CD4-positive, alpha-beta T cell treated with Interleukin-15 for 4 hours (primary cell): ENCODE measurements at places on chromosomes 4 and X.
A peak's percentile ranks its signal among the peaks of the same experiment; 100 is the strongest.

GRCh38 chrX:101287402-101287801, 3.7 kb downstream of the TAF7L start:
- peak; percentile 27 for DNase-seq

DNA sequence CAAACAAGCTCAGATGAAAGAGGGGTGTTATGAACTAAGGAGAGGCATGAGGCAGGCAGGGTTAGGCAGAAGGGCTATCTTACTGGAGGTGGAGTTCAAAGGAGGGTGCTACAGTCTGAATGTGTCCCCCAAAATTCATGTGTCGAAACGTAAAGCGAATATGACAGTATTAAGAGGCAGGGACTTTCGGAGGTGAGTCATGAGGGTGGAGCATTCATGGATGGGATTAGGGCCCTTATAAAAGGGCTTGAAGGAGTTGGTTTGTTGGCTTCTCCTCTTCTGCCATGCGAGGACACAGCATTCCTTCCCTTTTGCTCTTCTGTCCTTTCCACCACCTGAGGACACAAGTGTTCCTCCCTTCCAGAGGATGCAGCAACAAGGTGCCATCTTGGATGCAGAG, 22.9 kb downstream of the APLN start:
- DNase-seq = no peak

GRCh38 chrX:136679531-136679930, 31.6 kb downstream of the CD40LG start:
- DNase-seq = no peak

DNA sequence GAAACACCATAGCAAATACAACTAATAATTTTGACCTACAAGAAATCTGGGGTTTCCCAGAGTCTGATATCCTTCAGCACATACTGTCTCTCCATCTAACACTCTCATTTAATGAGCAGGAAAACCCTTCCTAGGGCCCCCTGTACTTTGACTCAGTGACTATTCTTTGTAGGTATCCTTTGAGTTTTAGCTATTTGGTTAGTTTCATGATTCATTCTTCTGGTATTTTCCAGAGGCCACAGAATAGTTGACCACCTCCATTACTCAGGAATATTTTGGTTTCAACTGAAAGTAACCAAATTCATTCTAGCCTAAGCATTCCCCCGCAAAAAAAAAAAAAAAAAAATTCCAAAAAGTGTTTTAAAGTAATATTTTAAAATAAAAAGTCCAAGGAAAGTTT, 140.0 kb downstream of the IDS start:
- DNase-seq = no peak

GRCh38 chrX:40402831-40403533, 177.8 kb upstream of the ATP6AP2 start:
- DNase-seq = no peak

DNA sequence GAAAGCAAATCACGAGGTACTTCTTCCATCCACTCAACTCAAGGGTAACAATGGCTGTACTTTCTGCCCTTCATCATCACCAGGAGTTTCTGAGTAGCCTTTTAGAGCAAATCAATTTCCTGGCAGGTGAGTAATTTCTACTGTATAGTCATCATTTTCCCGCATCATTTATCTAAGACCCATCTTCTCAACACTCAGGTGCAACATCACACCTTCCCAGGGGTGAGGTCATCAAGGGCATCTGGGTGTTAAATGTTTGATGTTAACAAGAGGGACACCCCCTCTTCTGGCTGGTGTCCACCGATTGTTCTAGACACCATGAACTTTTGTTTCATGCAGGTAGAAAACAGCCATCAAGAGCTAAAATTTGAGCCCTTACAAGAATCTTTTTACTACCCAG, 313.4 kb upstream of the MAGEB2 start:
- no peak for DNase-seq

DNA sequence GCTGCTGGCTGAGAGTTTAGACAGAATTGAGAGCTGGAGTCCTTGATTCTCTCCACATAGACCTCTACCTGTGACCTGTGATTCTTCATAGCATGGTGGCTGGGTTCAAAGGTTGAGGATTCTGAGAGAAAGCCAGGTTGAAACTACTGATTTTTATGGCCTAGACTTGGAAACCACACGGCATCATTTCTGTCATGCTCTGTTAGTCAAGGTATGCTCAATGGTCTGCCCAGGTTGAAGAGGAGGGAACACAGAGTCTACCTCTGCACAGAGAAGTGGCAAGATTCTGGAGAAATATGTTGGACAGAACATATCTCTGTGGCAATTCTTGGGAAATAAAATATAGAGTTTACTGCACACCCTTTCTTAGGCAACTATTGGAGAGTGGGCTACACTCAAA, 57.2 kb upstream of the CXorf66 start:
- no peak for DNase-seq

GRCh38 chr4:150402871-150403272, 179.1 kb upstream of the MAB21L2 start:
- DNase-seq = no peak

GRCh38 chr4:182562350-182562749, 319.1 kb downstream of the TENM3 start:
- no peak for DNase-seq

- no peak for DNase-seq
Measured at GRCh38 chr4:113945906-113946305, 33.5 kb downstream of the ARSJ start.

- DNase-seq = no peak
Measured at GRCh38 chr4:101259876-101260275, 87.5 kb downstream of the PPP3CA start.

DNA sequence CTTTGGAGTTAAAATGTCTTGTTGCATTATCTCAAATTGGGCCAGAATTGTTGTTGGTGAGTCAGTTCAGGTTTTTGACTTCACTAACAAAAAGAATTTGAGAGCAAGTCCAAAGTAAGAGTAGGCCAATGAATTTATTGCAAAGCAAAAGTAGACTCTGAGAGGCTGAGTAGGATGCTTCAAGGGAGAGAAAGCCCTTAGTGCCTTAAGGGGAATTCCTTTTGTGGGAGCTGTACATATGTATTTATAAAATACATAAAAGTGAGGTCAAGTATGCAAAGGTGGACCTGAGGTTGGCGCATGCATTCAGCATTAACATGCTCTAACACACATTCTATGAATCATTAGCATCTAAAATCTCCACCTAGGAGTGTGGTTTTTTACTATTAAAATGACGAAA, 565.4 kb downstream of the GRXCR1 start:
- no peak for DNase-seq

DNA sequence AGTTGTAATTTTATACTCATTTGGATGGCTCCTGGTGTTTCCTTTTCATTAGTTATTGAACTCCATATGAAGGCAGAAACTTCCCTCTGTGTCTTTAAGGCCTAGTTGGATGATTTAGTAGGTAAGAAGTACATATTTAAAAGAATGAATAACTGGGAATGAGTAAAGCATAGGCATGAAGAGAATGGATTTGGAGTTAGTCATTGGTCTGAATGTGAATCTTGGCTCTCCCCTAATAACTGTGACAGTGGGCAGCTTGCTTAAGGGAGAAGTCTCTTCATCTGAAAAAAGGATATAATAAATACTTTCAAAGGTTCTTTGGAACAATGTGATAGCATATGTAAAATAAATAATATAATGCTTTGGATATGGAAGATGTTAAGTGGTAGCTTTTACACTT, 13.2 kb downstream of the SNX25 start:
- no peak for DNase-seq

DNA sequence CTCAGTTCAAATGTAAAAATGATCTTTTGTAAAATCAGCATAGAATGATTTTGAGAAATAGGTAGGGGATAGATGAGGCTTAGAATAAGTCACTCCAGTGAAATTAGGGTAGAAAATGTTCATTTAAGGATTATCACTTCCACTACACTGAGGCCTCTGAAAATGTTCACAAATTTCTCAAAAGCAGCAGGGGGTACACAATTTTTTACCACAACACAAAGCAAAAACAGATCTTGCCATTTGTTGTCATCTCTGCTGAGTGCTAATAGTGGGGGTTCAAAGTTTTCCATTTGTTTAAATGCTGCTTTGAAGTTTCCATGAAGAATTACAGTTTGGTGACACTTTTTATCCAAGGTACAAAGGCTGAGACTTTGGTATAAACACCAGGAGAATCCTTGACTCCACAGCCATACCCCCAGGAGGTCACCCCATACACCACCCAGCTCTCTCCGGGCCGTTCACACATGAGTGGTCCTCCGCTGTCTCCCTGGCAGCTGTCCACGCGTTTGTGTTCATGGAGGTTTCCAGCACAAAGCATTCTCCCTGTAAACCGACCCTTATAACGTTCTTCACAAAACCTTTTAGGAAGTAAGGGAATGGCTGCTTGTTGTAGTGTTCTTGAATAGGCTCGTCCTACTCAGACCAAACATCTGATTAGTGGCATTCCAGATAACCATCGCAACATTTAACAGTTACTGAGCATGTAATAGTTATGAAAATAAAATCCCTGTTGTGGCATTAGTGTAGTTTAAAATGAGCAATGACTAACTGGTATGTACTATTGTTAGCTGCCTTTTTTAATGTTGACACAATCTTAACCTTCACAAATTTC, 71.0 kb downstream of the PRSS12 start:
- DNase-seq = no peak

- DNase-seq = no peak
Measured at GRCh38 chrX:118220509-118220908, 103.9 kb upstream of the KLHL13 start.

- DNase-seq = no peak
Measured at GRCh38 chr4:25441519-25442117, 64.6 kb downstream of the ANAPC4 start.

DNA sequence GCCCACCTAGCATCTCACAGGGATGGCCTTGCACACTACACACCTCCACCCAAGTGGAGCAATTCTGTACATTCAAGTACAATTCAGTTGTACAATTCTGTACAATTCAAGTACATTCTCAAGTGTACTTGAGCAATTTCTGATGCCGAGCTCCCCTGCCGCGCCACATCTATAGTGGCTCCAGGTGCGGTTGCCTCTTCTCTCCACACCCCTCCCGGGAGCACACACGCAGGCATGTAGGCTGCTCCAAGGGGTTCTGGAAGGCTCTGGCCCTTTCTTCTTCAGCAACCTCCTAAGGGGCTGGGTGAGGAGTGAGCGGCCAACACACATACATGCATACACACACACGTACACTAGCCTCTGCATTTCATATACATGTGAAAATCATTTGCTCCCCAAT, 18.9 kb upstream of the DUSP9 start:
- no peak for DNase-seq

DNA sequence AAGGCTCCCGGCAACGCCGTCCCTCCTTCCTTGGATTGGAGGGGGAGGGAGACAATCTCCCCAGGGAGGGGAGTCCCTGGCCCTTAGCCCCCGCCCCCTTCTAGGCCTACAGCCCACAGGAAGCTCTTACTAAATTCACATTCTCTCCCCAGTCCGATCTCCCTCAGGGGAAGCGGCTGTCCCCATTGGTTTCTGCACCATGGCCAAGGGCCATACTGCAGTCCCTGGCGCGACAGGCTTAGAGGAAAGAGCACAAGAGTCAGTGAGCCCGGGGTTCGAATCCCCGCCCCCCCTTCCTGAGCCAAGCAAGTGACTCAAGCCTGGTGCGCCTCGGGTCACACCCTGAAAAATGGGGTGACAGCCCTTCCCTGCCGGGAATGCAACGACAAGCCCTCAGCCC, 1.1 kb downstream of the ABLIM2 start:
- no peak for DNase-seq

GRCh38 chr4:40144716-40145115, 52.1 kb upstream of the RHOH start:
- DNase-seq = no peak

DNA sequence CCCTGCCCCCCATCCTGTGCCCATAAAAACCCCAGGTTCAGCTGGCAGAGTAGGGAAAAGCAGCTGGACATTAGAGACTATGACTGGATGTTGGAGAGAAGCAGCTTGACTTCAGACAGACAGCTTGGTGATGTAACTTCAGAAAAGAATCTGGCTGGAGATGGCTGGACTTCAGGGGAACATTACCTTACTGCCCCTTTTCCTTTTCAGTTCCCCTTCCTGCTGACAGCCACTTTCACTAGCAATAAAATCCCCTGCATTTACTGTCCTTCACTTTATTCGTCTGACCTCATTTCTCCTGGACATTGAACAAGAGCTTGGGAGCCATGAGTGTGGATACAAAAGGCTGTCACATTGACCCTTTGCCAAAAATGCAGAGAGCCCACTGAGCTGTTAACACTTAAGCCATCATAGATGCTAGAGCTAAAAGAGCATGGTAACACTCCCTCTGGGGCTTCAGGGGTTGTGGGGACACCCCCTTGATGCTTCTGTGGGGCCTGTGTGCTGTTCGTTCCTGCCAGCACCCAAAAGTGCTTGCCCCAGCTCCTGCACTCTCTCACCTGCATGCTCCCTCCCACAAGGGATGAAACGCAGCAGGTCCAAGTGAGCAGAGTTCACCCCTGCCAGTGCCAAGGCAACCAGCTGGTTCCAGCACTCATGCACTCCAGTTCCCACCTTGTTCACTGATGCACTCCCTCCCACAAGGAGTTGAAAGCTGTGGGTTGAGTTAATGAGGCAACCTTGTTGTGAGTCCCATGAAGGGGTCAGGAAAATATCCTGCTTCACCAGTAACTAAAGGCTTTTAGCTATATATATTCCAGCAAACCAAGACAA, 263.8 kb upstream of the NDST3 start:
- no peak for DNase-seq

- no peak for DNase-seq
Measured at GRCh38 chrX:10015355-10015722, 48.2 kb downstream of the CLDN34 start.

GRCh38 chrX:108224727-108225621, 133.4 kb downstream of the ATG4A start:
- no peak for DNase-seq

DNA sequence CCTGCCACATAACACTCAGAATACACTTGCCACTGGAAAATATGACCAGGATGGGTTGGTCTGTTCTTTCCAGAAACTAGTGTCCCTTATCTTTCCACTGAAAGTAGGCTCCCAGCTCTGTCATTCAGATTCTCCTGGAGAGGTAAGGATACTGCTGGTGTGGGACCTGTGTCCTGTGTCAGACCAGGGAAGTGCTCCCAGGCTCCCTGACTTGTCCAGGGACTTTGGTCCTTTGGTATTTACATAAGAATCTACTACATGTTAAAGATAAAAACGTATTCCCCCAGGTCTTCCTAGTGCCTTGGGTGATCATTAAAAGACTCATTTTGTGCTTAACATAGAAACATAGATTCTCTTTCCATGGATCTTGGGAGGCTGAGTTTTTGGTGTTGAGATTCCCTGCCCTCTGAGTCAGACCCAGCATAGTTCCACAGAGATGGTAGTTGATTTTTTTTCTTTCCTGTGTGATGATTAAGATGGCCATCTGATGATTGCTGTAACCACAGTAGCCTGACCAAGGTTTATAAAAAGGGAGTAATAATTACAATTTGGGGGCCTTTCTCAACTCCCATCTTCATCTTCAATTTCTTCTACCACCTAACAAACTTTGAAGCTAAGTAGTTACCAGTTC, 159.8 kb upstream of the JADE1 start:
- no peak for DNase-seq

GRCh38 chr4:119933606-119934005, 133.0 kb downstream of the MAD2L1 start:
- DNase-seq = no peak

GRCh38 chr4:146255463-146255862, 41.1 kb downstream of the REELD1 start:
- no peak for DNase-seq

- DNase-seq = no peak
Measured at GRCh38 chr4:7812921-7813320, 126.7 kb downstream of the AFAP1 start.
